ENCODE measurements at places on chromosomes 2 and 18. TPM values are rescaled to one million over a fixed set of nuclear protein-coding genes. Genes with fewer than 3 reads are reported as not detected.

DNA sequence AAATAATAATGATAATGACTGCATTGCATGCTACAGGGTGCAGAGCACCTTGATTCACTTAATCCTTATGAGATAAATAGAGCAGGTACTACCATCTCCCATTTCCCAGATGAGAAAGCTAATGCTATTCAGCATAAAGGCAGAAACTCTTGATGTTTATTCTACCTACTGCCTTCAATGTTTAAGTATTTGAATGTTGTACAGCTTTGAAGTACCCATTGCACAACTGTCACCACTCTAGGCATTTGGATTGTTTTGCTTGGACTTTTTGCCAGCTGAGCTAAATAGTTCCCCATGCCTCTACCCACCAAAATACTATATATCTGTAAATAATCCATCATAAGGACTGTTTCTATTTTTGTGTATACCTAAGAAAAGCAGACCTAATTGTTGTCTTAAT is 7.7 kb upstream of the MXD1 start:
- DNase-seq: no peak

DNA sequence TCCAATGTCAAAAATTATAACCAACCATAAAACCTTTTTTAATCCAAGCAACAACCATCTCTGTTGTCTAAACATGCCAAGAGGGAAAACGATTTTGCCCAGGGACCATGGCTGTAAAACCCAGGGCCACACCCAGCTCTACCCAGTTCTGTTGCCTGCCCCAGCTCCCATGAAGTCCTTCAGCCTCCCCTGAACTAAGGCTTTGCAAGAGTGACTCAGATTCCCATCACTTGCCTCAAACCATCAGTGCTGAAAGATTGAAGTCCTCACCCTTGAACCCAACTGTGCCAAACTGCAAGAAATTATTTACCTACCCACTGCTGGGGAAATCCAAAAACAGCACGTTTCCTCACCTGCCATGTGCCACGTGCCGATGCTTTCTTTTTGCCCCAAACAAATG is 102.5 kb downstream of the TFCP2L1 start:
- no peak for DNase-seq

The GALR1 gene
- 0.15 TPM for polyA plus RNA-seq

The HDLBP gene
- polyA plus RNA-seq: 386 TPM

The MGAT4A gene
- 36.4 TPM for polyA plus RNA-seq

The SCLY gene
- 27.7 TPM for polyA plus RNA-seq

The GPR155 gene
- 9.5 TPM for polyA plus RNA-seq

The ALPP gene
- not detected for polyA plus RNA-seq

Data from renal cortex interstitium (tissue), 15 donors.